Activated naive CD8-positive, alpha-beta T cell treated with anti-CD3 and anti-CD28 coated beads for 36 hours (primary cell): ENCODE measurements at places on chromosomes 5 and 9.

GRCh38 chr9:70979966-70980365 is 141.5 kb downstream of the TRPM3 start:
- DNase-seq: no peak

GRCh38 chr9:129185991-129186390 is 7.9 kb upstream of the IER5L start:
- no peak for DNase-seq

- DNase-seq: peak; percentile 12
Observed at GRCh38 chr9:32968101-32969011, 33.1 kb downstream of the APTX start.

- DNase-seq: no peak
Observed at GRCh38 chr5:96388176-96388575, 44.9 kb downstream of the PCSK1 start.

DNA sequence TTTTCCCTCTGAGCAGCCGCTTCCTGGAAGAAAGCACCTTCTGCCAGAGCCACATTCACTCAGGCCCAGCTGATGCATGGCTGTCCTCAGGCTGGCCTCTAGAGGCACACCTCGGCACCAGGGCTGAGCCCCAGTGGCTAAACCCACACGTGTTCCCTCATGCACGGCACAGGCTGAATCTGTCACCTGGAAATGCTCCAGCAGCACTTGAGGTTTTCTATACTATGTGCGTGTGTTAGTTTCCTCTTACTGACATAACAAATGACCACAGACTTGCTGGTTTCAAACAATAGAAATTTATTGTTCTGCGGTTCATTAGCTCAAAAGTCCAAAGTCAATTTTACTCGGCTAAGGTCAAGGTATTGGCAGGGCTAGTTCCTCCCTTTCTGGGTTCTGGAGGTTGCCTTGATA is 141.4 kb downstream of the LRRC70 start:
- peak; percentile 6 for DNase-seq

DNA sequence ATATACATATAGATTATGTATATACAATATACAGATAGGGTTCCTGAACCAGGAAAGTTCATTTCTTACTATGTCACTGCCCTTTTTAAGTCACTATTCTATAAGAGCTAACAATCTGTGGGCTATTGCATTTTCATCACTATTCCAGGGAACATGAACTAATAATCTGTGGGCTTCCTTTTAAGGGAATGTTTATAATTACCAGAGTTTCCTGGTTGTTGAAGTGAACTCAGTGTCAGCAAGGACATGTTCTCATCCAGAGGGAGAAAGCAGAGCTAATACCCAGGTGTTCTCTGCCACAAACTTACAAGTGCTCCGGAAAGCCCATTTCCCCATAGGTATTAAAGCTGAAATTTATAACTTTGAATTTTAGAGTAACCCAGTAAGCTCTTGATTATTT is 69.6 kb downstream of the CWC27 start:
- DNase-seq: no peak

DNA sequence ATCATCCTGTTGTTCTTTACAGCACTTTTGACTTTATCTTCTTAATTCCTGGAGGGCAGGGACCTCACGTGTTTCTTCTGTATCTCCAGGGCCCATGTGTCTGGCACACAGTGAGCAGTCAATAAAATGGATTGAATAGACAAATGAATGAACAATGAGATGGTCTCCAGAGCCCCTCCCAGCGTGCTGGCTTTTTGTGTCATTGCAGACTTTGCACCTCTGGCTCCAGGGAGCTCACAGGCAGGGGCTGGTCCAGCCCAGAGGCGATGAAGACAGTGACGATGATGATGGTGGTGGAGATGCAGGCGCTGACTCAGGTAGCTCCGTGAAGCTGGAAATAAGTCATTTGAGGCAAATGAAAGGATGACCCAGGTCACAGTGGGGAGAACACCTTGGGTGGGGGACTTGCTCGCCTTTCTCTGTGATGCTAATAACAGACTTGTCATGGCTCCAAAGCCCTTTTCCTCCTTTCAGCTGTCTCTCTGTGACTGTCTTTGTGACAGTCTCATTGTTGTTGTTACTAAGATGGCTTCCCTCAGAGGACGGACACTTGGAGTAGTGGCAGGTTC is 30.4 kb upstream of the FABP6 start:
- DNase-seq: no peak

- DNase-seq: no peak
Observed at GRCh38 chr5:166073901-166074581, 2217.4 kb upstream of the WWC1 start.

- DNase-seq: no peak
Observed at GRCh38 chr5:152305525-152305924, 99.6 kb downstream of the NMUR2 start.

DNA sequence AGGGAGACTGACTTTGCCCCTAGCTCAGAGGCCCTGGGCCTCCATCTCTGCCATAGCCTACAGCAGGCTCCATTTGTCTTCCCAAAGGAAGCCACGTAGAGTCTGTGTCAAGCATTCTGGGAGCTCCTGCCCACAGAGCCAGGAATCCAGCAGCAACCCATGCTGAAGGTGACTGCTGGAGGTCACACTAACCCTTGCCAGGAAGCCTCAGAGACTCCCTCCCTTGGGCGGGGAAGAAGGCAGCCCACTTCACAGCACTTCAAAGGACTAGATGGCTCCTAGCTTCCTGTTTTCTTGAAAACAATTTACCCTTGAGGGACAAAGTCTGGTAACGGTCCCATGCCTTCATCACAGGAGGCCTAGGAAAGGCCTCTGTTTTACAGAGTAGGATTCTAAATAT is 1.7 kb downstream of the CKMT2 start:
- no peak for DNase-seq
